ENCODE measurements at places on chromosomes 3 and 15.

DNA sequence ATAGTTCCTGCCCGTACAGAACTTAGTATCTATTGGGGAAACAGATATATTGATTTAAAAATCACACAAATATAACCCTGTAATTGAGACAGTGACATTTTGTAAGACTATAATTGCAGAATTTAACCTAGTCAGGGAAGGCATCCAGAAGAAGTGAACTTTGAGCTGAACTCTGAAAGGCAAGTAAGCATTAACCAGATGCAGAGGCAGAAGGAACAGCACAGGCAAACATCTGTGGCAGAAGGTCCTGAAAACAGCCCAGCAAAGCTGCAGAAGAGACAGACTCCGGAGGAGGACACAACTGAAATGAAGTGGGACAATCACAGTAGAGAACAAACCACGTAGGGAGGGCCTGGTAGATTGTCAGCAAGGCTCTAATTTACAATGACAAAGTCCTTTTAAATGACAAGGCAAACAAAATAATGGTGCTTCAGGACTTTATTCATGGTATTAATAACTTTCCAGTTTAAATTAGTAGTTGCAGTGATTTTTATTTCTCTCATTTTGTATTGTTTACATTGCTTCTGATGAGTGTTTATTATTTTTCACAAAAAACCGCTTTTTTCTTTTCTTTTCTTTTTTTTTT lies 14.5 kb downstream of the BCL2A1 start:
- no peak for ATAC-seq

DNA sequence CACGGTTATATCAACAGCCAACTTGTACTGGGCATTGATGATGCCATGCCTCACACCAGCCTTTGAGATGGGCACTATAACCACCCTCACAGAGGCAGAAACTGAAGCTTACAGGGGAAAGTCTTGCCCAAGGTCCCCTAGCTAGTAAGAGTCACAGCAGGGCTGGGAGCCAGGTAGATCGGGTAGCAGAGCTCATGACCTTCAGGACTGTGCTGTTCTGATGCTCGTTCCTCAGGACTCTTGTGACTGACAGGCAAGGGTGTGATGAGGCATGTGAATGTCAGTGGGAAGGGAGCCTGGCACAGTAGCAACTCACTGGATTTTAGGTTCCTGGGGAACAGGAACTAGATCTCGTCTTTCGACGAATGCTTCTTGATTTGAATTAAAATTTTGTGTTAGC lies 65.7 kb downstream of the RLBP1 start:
- ATAC-seq = no peak

DNA sequence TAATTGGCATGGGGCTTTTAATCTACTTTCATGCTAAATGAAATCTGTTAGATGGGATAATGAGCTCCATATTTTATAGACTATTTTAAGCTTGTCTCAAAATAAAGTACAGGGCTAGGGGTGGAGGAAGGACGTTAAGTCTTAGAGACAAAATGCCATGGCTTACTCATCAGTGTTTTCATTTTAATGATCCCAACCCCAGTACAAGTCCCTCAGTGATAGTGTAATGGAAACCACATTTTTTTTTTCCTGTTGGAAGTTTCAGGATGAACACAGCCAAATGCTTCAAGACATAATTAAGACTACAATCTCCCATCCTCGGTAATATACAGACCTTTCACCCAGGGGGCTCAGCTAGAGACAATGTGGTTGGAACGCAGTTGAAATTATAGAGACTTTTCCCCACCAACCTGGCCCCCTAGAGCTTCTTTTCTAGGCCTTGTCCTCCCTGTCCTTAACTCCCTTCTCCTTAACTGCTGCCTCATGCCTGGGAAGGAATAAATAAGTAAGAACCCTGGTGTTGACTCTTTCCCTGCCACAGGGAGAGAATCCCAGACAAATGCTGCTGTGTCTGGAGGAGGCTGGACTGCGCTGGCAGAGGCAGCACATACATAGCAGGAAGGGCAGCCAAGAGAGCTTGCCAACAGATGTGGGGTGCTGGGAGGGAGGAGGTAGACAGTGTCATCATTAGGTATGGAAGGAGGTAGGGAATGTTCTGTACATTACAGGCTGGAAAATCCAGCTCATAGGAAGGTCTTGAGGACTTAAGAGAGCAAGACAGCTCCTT lies 115.4 kb upstream of the ROPN1 start:
- ATAC-seq = no peak

DNA sequence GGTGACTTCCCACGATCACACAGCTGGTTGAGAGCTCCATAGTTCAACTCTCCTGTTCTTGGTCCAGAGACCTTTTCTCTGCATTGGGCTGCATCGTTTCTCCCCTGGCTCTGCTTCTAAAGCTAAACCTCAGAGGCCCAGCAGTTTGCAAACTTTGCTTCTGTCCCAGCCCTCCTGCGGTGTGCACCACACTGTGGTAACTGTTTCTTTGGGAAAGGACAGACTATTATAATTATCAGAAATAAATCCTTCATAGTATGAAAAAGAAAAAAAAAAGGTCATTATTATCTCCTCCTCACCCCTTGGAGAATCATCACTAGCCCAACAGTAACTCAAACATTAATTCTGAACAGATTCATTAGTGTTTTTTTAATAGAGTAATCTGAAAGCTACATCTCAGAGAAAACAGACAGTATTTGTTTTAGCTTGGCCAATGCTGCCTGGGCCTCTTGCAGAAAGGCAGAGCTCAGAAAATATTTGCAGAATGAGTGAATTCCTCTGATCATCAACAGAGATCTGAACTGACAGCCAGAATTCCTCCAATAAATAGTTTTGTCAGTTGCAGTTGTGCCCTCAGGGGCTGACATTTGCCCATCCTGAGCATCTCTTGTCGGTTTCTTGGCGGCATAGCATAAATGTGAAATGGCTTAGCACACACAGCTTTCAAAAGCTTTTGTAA lies 52.9 kb downstream of the BFSP2 start:
- ATAC-seq = no peak
